Vein endothelial cell (primary cell): ENCODE measurements at places on chromosomes 12 and 14. TPM values are rescaled to one million over a fixed set of nuclear protein-coding genes. Genes with fewer than 3 reads are reported as not detected.

SPATA7 gene
- 10.1 and 16.3 TPM in 2 replicates for total RNA-seq

TPH2 gene
- total RNA-seq, result not detected in 2 replicates

TMEM132D gene
- total RNA-seq, result not detected in 2 replicates

IL22 gene
- not detected in 2 replicates for total RNA-seq

MLEC gene
- 63.7 and 80.6 TPM in 2 replicates for total RNA-seq

NGDN gene
- 29.4 and 42.5 TPM in 2 replicates for total RNA-seq

SLC35F4 gene
- not detected in 2 replicates for total RNA-seq

PLCZ1 gene
- 0.38 TPM in 1 of 2 replicates, not detected in the other for total RNA-seq

NINJ2 gene
- total RNA-seq, result 0.38 and 1.6 TPM in 2 replicates

NRXN3 gene
- total RNA-seq, result 0.48 and 0.98 TPM in 2 replicates

MMAB gene
- total RNA-seq, result 22.2 and 25.3 TPM in 2 replicates
